ENCODE measurements at places on chromosomes 16 and 17.

DNA sequence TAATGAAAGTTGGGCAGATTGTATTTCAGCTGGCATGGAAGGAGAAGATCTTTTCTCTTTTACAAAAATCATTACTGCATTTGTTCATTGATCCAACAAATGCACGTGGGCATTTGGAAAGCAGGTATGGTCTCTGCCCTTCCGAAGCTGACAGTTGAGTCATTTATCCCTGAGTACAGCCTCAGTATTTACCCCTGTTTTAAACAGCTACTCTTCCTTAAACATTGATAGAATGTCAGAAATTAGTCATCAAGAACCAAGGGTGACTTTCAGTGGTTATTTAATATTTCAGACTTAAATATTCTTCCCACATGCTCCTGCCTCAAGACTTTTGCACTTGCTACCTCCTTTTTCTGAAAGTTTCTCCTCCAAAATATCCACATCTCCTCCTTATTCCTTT, 226.7 kb upstream of the HSBP1 start:
- no peak for DNase-seq

DNA sequence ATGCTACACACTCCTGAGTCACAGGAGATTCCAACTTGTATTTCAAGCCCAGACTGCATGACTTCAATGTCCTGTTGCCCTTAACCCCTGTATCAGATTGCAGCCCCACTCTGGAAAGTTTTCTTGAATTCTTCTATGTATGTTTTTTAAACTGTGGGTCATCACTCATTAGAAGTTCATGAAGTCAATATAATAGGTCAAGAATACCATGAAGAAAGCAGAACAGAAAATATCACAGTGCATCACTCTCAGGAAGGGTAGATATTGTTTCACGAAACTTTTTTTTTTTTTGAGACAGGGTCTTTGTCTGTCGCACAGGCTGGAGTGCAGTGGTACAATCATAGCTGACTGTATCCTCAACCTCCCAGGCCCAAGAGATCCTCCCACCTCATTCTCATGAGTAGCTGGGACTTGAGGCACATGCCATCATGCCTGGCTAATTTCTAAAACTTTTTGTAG, 20.5 kb downstream of the PRKCB start:
- no peak for DNase-seq

DNA sequence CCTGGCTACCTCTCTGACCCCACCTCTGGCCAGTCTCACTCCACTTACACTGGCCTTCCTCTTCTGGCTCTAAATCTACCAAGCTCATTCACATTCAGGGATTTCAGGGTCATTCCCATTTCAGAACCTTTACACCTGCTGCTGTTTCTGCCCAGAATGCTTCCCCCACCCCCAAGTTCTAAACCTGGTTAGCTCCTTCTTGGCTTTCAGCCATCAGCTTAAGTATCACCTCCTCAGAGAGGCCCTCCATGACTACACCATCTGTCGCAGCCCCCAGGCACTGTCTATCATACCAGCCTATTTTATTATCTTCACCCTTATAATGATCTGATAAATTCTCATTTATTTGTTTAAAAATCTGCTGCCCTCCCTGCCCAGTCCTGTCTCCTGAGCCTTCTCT, 23.3 kb upstream of the NGFR start:
- DNase-seq, result no peak

DNA sequence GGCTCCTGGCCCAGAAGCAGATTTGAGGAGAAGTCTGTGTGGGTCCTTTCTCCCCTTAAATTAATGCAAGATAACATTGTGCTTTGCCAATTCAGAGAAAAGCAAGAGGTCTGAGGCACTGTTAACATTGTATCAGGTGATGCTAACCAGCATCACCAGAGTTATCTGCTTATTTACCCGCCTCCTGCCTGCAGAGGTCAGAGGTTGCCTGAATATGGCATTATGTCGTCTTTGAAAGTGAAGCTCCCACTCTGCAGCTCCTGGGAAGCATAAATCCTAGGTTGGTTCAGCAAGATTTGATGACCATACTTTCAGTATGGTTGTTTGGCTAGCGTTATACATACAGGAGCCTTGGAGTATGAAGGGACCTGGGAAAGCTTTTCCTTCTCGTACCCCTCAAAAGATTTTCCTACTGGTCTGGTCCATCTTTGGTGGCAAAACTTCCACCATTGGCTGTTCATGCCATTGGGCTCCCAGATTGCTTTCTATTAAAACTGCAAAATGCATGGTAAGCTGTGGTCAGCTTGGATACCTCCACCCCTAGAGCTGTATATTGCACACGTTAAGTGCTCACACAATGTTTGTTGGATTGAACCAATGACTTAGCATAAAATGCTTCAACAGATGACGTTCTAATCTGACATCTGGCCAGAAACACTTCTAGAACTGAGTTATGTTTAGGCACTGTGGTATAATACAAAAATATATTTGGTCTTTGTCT, 24.1 kb downstream of the CHD9 start:
- no peak for DNase-seq

GRCh38 chr17:80034791-80035686, 633 bp downstream of the TBC1D16 start:
- DNase-seq, result no peak

GRCh38 chr17:42669977-42670788, 6.6 kb downstream of the PLEKHH3 start:
- DNase-seq, result no peak

GRCh38 chr17:50311112-50311460, 34.8 kb upstream of the XYLT2 start:
- DNase-seq, result no peak

- DNase-seq, result no peak
These were observed 15.7 kb upstream of the TMEM101 start for GRCh38 chr17:44030482-44030881.

- no peak for DNase-seq
These were observed 31.8 kb downstream of the MRM1 start for GRCh38 chr17:36632916-36633771.

Data from HS-5 (cell line).